ENCODE measurements at places on chromosomes 3 and 15.
A peak's percentile ranks its signal among the peaks of the same experiment; 100 is the strongest.

DNA sequence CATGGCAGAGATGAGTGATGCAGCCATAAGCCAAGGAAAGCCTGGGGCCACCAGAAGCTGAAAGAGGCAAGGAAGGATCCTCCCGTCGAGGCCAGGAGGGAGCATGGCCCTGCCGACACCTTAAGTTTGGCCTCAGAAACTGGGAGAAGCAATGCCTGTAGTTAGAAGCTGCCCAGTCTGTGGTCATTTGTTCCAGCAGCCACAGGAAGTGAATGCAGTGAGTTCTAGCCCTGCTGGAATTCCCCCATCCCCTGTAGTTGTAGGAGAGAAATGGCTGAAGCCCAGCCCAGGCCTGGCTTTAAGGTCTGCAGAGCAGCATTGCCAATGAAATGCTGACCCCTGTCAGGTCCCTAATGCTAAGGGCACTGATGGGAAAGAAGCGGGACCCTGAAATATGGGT is 12.2 kb upstream of the CHSY1 start:
- DNase-seq: no peak

- DNase-seq: no peak
These were observed 612 bp upstream of the TBL1XR1 start for GRCh38 chr3:177197727-177198460.

GRCh38 chr15:67411486-67411885 is 109.4 kb upstream of the C15orf61 start:
- DNase-seq: no peak

- no peak for DNase-seq
These were observed 13.8 kb upstream of the POLR2M start for GRCh38 chr15:57692709-57693108.

DNA sequence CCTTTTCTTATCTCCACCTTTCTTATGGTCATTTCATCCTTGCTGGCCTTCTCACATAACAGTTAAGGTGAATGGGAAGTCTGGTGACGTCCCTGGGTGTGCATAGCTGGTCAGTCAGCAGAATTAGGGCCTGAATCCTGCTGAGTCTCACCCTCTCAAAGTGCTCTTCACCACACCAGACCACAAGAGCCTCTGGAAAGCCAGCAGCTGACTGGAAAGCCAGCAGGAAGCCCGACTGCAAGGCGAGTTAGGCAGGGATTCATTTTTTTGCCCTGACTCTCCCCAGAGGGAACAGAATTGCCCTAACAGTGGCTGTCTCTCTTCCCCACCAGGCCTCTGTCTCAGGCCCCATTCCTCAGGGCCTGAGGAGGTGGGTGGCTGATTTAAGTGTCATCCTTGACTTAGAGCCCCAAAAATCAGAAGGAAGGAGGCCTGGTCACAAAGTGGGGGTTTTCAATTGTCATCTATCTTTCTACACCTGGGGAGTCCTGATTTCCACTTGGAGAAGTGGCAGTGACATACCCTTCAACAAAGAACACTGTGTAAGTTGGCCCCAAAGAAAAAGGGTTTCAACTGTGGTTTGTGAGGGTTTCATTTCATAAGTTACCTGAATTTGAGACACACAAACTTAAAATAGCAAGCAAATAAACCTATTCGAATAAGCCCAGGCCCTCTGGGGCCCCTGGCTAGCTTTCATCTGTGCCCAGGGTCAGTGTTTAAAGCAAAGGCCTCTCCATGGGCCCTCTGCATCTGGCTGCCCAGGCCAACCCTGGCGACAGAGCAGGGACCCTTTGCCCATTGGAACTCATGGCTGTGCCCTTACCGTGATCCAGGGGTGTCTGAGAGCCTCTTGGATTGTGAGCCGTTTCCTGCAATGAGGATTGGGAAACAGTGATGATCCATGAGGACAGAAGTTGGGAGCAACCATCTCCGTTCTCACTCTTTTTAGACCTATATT is 90.5 kb upstream of the HERC1 start:
- no peak for DNase-seq

GRCh38 chr15:64754663-64755426 is 20.5 kb downstream of the RBPMS2 start:
- no peak for DNase-seq

GRCh38 chr3:64422192-64422591 is 196.9 kb upstream of the PRICKLE2 start:
- DNase-seq: no peak

GRCh38 chr3:132164469-132165092 is 129.8 kb upstream of the CPNE4 start:
- peak; percentile 2 for DNase-seq

DNA sequence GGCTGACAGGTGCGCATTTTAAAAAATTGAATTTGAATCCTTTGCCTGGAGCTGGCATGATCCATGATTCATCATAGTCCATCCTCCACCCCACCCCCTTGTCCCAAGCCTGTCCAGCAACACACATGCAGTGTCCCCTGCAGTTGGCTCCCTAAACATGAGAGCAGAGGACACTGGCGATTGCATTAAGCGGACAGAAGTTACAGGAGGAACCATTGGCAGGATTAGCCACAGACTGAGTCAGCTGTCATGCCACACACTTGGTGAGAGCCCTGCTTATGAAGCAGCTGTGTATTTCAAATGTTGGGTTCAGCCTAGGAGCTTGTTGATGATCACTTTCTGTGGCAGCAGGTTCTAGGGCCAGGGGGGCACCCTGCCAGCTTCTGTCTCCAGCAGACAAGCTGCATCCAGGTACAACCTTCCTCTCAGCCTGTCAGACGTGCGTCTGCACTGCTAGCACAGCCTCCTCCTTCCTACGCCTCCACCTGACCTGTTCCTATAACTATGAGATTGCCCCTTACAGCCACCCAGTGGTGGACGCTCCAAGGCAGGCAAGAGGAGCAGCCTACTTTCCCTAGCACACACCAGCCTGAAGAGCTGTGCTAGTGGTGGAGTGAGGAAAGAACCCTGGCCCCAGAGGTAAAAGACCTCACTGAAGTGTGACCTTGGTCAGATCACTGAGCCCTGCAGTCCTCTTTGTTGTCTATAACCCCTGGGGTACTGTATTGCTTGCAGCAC is 121.9 kb downstream of the SLCO3A1 start:
- no peak for DNase-seq

DNA sequence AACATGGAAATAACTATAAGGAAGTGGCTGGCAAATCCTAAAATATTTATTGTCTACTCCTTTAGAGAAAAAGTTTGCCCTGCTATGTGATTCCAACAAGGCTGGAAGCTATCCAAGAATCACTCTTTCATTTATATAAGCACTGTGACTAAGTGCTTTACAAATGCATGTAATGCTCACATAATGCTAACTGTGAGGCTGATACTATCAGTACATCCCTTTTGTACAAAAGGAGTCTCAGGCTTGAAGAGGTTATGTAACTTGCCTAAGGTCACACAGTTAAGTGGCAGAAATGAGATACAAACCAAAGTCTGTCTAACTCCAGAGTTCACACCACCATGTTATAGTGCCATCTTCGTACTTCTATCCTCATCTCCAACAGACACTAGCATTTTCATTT is 17.0 kb downstream of the TOPBP1 start:
- DNase-seq: peak; percentile 84

DNA sequence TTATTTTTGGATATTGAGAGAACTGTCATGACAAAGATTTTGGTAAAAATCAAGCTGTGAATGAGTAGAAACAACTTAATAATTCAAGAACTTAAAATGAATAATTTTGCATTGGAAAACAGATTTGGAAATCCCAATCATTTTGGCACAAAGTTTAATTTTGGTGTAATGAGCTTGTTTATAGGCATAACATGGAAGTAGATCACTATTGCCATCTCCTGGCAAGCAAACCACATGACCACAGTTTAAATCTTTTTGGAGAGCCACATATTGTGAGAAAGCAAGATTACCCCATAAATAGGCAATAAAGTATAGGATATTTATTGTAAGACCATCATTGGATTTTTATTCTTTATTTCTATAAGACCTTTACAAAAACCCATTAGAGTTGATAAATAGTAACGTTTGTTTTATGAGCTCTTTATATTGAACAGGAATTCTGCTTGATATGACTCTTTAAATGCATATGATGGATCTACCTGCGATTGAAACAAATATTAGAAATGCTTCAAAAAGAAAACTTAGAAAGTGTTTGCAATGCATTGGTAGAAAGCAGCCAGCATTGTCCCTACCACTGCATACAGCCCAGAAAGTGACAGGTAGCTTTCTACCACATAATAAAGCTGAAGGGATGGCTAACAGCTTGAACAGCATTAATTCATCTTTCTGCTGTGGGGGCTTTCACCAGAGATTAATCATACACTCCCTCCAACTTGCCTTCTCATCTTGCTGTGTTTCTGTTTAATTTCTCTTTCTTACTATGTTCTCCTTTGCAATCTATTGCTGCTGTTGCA is 766.8 kb downstream of the TBL1XR1 start:
- DNase-seq: peak; percentile 15

- no peak for DNase-seq
These were observed 659.0 kb downstream of the NTRK3 start for GRCh38 chr15:87597346-87598052.

- no peak for DNase-seq
These were observed 3.3 kb upstream of the THSD4 start for GRCh38 chr15:71111950-71112349.

DNA sequence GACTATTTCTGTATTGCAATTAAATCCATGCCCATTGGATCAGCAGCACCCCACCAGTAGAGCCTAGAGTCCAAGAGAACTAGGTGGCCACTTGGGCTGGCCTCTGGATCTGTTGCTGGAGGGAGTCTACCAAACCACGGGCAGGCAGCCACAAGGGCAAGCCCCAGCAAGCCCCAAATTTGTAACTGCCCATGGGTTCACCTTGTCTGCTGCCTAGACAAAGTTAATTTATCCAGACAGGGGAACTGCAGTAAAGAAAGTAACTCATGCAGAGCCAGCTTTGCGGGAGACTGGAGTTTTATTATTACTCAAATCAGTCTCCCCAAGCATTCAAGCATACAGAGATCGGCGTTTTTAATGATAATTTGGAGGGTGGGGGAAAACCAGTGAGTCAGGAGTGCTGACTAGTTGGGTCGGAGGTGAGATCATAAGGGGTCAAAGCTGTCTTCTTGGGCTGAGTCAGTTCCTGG is 74.0 kb upstream of the TERB2 start:
- DNase-seq: no peak
